Stimulated activated CD8-positive, alpha-beta memory T cell treated with anti-CD3 and anti-CD28 coated beads, Interleukin-15, amount 100 ng/mL, for 48 hours (primary cell): ENCODE measurements at places on chromosomes 7 and 10.

GRCh38 chr7:81692146-81692905 is 77.5 kb downstream of the HGF start:
- no peak for DNase-seq

GRCh38 chr7:151120896-151121295 is 34.6 kb downstream of the AGAP3 start:
- DNase-seq = no peak

DNA sequence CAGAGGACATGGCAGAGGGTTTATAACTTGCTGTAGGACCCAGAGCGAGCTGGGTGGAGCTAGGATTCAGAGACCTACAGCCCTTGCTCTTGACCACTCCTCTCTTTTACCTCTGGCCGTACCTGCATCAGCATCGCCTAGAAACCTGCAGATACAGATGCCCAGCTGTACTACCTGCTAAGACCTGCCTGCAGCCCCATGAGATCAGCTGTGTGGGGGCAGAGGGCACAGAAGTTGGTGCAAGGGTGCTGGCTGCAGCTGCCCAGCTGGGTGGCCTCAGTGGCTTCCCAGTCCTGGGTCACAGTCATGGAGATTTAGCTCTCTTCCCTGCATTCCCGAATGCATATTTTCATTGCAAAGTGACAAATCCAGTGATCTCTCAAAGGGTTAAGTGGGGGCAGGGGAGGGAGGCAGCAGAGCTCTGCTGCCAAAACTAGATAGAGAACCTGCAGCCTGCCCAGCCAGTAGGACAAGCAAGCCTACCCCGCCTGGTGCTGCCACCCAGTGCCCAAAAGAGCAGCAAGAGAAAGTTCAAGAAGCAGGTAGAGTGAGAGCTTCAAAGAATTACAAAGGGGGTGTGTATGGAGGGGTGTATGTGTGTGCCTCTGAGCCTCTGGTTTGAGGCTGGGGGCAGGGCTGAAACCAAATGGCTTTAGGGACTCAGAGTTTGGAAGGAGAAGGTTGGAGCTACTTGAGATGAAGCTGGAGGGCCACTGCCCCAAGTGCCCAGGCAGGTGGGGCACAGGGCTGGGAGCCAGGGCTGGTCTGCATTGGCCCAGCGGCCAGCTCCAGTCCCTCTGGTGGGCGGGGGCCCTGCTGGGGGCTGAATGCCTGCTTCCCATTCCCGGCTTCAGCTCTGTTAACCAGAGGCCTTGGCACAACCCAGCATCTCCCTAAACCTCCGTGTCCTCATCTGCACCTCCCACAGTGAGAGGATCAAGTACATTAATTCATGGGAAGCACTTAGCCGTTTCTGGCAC is 6.9 kb downstream of the FAM241B start:
- DNase-seq = no peak

GRCh38 chr10:119525116-119525515 is 17.4 kb downstream of the RGS10 start:
- DNase-seq = no peak

DNA sequence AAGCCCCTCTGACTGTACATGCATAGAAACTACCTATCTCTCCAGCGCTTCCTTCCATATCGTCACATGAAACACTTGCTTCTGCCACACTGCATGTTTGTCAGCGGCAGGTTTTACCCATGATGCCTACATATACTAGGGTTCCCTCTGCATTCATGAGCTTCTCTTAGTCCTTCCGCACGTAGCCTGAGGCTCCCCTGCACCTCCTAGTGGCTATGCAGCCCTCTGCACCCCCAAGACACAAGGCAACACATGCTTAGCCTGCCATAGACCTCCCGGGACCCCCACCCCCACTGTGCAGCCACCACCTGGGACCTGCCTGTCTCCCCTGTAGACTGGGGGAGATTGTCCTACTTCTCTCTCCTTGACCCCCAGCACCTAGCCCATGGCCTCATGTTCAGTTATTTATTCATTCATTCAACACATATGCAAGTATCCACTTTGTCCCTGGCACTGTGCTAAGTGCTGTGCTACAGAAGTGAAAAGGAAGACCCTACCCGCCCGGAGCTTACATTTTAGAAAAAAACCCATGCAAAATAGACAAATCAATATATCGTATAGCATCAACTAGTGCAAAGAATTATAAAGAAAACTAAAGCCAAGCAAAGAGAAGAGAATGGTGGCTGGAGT is 23.5 kb downstream of the TMEM273 start:
- DNase-seq = peak; percentile 28

GRCh38 chr7:128737867-128738385 is 1.2 kb upstream of the CALU start:
- DNase-seq = no peak

- no peak for DNase-seq
Measured at GRCh38 chr7:115980159-115980558, 50.4 kb downstream of the TFEC start.
